Stimulated activated CD8-positive, alpha-beta memory T cell treated with anti-CD3 and anti-CD28 coated beads, Interleukin-15, amount 100 ng/mL, for 4 hours (primary cell): ENCODE measurements at places on chromosomes 4 and X.

DNA sequence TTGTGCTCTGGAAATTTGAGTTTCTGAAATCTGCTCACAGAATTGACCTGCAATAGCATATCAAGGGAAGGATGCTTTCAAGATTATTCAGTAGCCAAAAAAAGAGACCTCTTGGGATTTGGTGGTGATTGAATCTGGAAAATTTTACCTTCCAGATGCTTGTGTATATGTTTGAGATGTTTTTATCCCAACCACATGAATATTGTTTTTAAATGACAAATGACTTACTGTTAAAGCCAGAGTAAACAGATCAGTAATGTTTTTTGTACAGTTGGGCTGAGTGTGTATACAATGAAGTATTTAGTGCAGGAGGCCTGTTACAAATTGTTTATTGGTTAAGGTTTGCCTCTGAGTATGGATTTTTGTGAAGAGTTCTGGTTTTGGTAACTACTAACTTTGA, 126.5 kb downstream of the CBR4 start:
- DNase-seq = no peak

DNA sequence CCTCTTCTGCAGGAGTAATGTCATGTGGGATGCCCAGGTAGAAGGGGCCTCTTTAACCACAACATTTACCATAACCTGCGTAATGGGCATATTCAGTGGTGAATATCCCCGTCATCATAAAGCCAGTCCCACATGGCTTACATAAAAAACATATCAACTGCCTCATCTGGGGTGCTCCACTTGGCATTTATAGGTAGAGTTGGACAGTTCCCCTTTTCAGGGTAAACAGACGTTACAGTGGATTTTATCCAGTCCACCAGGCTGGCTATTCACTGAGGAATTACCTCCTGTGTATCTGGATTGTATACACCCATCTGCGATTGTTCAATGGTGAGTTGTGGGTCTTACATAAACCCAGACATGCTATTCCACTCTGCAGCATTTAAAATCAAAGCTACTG, 70.7 kb upstream of the ANKRD17 start:
- no peak for DNase-seq

DNA sequence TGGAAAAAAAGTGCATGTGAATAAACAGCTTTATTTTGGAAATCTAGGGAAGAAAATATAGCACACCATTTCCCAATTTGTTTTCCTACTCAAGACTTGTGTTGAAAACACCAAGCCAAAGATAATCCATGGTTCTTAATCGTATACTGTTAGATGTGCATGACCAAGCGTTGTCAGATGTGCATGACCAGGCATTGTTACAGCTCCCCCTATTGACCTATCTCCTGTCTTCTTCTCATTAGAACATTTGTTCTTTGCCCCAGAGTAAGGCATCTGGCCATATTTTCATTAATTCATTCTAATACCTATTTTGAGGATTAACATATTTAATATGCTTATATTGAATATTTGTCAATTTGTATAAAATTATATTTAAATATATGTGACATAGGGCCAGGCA, 14.4 kb upstream of the VCX start:
- DNase-seq = no peak

DNA sequence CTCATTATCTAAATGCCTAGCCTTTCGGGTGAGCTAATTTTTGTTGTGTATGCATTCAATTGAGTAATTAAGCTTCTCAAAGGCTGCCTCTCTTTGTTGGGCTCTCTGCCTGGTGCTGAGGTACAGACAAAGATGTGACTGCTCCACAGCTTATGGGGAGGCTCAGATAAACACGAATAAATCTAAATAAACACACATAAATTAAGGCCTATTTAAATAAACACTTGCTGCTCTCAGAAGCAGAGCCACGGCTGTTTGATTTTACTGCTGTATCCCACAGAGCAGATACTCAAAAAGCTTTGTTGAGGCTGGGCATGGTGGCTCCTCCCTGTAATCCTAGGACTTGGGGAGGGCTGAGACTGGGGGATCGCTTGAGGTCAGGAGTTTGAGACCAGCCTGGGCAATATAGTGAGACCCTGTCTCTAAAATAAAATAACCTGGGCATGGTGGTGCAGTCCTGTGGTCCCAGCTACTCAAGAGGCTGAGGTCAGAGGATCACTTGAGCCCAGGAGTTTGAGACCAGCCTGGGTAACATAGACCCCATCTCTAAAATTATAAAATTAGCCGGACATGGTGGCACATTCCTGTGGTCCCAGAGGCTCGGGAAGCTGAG, 8.4 kb upstream of the CD99 start:
- no peak for DNase-seq

DNA sequence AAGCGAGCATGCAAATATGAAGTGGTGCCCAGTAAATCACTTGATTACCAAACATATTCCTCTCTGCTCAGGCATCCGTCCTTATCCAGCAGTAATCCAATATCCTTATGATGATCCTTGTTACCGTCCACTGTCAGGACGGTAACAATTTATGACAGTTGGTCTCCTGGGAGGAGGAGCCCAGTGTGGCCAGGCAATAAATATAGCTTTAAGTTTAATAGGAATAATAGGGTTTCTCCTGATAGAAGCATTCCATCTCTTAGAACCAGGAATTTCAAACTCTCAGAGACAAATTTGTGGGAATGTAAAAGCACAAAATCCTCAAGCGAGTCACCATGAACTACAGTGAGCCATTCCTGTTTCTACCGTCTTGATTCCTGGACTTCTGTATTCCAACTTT, 171.2 kb upstream of the IL15 start:
- no peak for DNase-seq

- DNase-seq = no peak
These were observed 319.1 kb upstream of the RPS6KA3 start for GRCh38 chrX:20585782-20586181.

GRCh38 chrX:12993826-12994225, 18.9 kb downstream of the TMSB4X start:
- no peak for DNase-seq

GRCh38 chrX:42128020-42128419, 204.7 kb upstream of the CASK start:
- DNase-seq = no peak

GRCh38 chr4:82591592-82591991, 29.8 kb upstream of the TMEM150C start:
- no peak for DNase-seq

- DNase-seq = no peak
These were observed 384.5 kb downstream of the RPA4 start for GRCh38 chrX:97268182-97268680.

DNA sequence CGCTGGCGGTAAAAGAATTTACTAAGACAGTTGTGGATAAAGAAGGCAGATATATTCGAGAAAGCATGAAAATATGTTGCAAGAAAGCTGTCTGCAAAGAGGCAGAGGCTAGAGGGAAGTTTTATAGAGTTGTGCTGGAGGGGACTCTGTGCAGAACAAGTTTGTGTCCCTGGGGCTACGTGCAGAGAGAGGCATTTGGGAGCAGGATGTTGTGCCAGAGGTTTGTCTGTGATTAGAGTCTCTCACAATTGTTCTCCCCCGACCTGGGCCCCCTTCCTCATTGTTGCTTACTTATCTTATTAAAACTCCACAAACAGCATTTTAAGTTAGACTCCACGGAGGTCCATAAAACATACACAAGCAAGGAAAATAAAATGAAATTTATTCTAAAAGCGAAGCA, 831.3 kb downstream of the NLGN4X start:
- DNase-seq = no peak

GRCh38 chr4:185399466-185399865, 2.8 kb downstream of the ANKRD37 start:
- no peak for DNase-seq

DNA sequence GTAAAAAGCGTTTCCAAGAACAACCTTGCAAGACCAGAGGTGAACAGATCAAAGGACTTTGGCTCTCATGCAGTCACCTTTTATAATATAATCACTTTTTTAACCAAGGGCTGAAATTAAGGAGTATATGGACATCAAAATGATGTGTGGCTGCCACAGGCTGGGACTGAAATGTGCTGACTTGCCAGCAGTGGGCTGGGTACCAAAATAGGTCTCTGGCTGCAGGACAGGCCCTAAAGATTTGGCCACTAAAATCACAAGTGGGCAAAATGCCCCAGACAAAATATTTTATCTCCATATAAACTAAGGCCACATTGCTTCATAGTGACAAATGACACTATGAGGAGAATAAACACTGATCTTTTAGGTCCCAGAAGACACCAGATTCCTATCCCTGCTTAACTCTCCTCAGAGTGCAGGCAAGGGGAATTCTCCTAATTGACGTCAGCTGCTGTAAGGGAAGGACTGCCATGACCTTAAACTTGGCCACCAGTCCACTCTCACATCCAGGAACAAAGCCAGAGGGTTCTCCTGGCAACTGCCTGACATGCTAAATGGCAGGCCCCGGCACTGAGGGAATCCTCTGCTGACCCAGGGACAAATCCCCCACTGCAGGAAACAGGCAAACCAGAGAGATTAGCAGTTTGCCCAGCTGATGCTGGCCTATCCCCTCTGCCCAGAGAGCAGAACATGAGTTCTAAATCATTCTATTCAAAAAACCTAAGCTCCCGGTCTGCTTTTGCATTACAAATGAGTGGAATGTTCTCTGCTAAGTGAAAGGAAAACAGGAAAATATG, 155.8 kb downstream of the PPP3CA start:
- DNase-seq = no peak

DNA sequence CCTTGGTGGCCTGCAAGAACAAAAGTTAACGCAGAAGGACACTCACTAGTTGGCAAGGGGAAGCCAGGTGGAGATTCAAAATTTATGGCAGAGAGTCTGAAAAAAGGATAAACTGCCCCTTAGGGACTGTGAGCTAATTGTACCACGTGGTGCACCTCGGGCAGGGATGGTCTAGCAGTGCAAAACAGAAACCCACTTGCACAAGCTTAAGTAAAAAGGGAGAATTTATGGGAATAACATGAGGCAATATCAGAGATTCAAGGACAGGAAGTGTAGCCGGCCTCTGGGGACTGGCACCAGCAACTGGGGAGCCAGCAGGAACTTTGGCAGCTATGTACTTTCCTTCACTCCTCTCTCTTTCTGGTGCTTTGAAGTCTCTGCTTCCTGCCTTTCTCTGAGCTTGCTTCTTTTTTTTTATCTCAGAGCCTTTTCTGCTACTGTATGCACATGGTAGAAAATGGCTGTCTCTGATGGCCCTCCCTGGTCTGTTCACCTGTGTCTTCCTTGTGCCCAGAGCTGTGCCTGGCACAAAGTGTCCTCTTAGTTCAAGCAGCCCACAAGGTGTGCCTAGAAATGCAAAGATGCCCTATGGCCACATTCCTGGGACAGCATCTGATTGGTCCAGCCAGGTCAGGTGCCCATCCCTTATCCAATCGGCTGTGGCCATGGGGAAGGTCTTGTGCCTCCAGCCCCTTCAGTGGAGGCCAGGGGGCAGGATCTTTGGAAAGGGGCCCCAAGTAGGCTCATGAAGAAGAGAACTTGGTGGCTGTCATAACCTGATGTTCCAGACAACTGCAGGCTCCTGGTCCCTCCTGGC, 114.8 kb upstream of the ATP6AP2 start:
- DNase-seq = no peak

DNA sequence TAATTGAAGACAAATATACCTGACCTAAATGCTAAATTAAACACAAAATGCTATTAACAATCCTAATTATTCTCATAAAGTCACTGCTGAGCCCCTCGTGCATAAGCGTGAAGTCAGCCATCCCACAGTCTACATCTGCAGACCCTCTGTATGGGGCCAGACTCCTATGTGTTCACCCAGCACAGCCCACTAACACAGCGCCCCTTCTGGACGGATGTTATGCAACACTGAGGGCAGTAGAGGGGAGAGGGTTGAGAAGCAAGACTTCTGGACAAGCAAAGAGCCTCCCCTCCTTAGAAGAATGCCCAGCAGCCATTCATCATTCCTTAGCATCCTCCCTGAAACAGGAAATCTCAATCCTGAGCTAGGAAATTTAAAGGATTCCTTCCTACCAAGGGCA, 7.9 kb downstream of the TRPC3 start:
- no peak for DNase-seq

- DNase-seq = no peak
These were observed 255.9 kb downstream of the ADAMTS3 start for GRCh38 chr4:72313121-72313520.
